ENCODE measurements at places on chromosomes 6 and 20.

GRCh38 chr6:113979937-113980336, 9.0 kb upstream of the HDAC2 start:
- no peak for DNase-seq

DNA sequence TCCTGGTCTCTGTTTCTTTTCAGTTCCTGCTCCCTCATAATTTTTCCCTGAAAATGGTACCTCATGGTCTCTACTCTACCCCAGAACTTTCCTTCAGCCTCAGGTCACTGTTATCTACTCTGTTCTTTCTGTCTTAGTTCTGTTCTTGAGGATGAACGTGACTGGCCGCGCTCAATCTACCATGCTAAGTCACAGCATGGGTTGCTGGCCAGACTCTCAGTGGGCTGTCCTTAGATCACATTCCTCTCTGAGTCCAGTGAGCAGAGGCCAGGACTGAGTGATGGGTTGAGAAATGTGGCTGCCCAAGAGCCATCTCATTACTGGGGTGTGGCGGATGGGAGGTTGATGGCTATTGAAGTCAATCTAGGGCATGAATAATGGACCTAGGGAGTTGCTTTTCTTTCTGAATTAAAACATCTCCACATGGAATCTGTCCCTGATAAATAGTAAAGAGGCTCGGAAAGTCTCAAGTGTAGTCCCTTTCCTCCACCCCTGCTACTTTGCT, 164.0 kb upstream of the DTNBP1 start:
- no peak for DNase-seq

DNA sequence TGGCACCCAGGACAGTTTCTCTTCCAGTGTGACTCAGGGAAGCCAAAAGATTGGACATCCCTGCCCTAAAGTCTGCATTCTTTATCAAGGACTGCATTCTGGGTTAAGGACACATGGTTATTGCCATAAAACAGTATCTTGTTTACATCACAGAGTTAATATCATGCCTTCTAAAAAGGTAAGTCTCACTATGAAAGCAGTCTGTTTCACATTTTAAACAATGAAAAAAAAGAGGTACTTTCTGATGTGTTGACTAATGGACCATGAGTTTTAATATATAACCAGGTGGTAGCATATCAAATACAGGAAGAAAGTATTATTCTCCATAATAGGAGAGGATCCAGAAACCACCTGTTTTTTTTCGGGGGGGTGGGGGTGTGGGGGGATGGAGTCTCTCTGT, 93.7 kb downstream of the TIAM2 start:
- no peak for DNase-seq

DNA sequence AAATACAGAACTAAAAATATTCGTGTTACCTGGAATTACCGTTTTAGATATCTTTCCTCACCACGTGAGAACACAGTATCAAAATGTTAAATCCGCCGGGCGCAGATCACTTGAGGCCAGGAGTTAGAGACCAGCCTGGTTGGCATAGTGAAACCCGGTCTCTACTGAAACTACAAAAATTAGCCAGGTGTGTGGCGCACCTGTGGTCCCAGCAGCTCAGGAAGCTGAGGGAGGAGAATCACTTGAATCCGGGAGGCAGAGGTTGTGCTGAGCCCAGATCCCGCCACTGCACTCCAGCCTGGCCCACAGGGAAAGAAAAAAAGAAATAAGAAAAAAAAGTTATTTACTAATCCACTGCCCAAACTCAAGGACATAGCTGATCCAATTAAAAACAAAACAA, 4.8 kb upstream of the DDX43 start:
- no peak for DNase-seq

- no peak for DNase-seq
These were observed 41.5 kb downstream of the SLC2A12 start for GRCh38 chr6:134010974-134011373.

DNA sequence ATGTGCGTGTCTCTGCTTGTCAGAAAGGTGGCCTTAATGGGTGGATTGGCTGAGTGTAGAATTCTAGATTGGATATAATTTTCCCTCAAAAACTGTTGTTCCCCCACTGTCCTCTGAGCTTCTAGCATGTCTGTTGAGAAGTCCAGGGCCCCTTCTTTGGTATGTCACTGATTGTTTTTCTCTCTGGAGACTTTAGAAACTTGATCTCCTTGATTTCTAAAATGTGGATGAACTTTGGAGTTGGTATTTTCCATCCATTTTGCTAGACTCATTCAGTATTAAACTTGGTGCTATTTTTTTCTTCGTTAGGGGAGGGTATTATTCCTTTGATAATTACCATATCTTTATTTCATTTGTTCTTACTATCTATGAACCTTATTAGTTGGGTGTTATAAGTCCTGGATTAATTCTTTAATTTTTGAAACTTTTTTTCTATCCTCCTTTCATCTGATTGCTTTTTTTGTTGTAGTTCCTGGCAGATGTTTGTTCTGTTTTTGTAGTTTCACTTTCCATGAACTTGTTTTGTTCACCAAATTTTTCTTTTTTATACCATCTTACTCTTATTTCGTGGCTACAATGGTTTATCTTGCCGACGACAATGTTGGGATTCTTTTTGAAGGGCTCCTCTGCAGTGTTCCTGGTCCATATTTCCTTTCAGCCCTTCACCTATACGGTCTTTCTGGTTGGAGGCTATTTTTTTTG, 68.4 kb downstream of the ARID1B start:
- DNase-seq = no peak

DNA sequence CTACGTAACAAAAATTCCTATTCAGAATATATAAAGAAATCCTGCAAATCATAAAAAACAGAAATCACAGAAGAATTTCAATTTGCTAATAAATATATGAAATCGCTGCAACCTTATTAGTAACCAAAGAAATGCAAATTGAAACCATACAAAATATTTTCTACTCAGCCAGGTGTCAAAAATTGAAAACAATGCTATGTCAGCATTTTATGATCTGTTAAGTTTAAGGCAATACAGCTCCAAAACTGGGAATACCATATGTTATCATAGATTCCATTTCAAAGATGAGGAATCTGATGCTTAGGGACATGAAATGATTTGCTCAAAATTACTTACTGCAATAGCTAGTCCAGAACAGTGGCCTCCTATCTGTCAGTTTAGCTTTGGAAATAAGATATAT, 168.9 kb downstream of the ID4 start:
- DNase-seq = no peak

- DNase-seq = peak; percentile 95
These were observed at the start of gene TJAP1 for GRCh38 chr6:43477235-43478007. TJAP1 (plus strand) TSS chr6:43477570; CDS start chr6:43499002, 21,432 bp downstream.

DNA sequence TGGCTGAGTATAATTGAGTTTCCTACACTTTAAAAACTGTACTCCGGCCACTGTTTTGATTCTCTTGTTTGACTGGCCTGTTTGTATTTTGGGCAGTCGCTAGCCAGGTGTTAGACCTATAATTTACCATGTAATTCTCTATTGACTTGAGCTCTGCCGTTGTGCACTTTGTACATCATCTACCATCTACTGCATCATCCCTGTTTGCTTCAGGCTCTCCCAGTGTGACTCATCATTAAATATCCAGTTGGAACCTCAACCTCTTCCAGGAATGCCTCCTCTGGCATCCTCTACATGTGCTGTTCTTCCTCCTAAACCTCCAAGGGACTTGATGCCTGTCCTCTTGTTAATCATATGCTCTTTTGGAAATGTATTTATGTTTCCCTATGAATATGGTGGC, 72.3 kb downstream of the FARS2 start:
- DNase-seq = no peak

GRCh38 chr20:20782231-20782630, 69.8 kb upstream of the RALGAPA2 start:
- DNase-seq = peak; percentile 43

GRCh38 chr6:387293-387741, 4.2 kb upstream of the IRF4 start:
- no peak for DNase-seq

GRCh38 chr20:48603116-48603818, 224.5 kb downstream of the PREX1 start:
- no peak for DNase-seq

DNA sequence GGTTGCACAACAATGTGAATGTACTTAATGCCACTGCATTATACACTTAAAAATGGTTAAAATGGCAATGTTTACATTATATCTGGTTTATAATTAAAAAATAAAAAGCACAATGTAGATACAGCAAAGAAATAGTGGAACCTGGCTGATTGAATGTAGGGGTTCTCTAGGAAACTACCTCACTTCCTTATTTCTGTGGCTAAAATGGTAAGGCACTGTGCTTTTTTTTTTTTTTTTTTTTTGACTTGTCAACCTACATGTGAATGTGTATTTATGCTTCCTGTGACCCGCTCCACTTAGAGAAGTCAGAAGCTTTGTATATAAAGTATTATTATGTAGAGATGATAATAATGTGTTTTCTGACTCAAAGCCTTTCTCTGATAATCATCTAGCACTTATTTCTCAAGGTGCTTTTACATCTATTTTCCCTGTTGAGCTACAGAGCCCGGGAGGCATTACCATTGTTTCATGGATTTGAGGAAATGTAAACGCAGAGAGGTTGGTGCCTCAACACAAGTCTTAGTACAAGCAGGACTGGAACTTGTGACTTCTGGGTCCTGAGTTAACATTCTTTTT, 55.0 kb downstream of the SOX4 start:
- DNase-seq = no peak

DNA sequence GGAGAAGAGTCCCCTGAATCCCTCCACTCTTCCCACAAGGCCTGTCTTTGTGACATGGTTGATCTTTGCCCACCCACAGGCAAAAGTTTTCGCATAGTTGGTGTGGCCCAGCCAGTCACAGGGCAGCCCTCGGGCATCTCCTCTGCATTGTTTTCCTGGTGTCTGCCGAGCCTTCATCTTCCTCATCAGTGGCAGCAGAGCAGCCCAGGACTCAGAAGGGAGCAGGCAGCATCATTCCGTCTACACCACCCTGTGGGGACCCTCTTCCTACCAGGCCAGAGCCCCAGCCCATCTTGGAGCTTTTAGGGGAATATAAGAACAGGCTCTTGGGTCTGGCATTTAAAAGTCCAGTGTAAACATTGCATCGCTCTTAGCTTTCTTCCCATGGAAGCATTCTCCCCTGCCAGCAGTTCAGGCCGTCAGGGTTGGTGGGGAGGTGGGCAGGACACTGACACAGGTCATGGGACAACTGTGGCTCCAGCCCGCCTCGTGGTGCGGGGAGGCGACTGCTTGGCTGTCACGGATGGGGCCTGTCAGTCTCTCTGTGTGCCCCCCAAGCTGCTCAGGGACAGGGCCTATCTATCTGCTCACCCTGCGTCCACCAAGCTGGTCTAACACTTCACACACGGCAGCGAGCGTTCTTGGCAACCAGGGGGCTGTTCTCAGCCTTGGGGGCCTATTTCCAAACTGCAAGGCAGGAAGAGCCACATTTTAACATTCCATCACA, 38.3 kb downstream of the PDRG1 start:
- DNase-seq = no peak

DNA sequence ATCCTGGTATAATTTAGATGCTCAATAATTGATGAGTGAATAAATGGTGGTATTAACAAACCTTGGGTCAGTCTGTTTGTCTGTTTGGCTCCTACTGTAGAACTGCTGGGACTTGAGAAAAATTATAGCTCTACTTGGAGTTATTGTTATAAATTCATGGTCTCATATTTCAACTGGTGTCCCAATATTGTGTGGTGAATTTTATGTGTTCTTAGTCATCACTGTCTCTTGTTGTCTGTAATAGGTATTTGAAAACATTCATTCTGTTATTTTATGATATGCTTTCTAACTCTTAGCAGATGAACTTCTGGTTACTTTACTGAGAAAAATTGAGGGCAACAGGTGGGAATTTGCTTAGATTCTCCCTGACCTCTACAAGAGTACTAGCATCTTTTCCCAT, 221.4 kb downstream of the CDKAL1 start:
- no peak for DNase-seq

GRCh38 chr6:61558796-61559195, 727.2 kb downstream of the KHDRBS2 start:
- DNase-seq = no peak

GRCh38 chr6:111603040-111603439, 2.6 kb downstream of the TRAF3IP2 start:
- peak; percentile 71 for DNase-seq

DNA sequence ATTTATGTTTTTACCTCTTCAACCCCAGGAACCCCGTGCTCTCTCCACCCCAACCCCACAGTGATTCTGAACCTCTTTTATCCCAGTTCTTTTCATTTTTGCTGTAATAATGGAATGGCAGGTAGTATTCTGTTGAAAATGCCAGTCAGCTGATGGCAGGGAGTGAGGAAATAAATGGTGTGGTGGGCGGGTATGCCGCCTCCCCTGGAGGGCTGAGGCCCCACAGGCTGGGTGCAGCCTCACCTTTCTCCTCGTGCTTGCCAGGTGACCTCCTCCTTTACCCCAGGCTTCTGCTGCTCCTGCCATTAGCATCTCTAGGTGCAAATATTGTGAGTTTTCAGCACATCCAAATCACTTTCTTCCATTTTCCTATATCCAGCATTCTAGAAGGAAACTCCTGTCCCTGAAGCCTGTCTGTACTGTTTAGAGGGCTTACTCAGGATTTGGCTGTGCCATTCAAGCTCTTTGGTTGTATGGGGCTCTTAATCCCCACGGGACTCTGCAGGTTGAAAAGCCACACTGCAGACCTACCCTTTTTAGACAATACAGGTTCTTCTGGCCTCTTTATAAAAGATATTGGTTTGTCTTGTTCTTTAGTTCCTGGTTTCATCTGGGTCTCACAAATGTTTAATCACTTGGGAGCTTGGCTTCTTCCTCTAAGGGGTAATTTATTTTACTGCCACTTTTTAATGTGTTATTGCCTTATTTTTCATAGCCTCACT, 201.8 kb downstream of the JARID2 start:
- DNase-seq = no peak

GRCh38 chr6:169445227-169445626, 191.6 kb upstream of the THBS2 start:
- no peak for DNase-seq

- DNase-seq = peak; percentile 73
These were observed 616 bp downstream of the TUBB start for GRCh38 chr6:30720738-30721197.

DNA sequence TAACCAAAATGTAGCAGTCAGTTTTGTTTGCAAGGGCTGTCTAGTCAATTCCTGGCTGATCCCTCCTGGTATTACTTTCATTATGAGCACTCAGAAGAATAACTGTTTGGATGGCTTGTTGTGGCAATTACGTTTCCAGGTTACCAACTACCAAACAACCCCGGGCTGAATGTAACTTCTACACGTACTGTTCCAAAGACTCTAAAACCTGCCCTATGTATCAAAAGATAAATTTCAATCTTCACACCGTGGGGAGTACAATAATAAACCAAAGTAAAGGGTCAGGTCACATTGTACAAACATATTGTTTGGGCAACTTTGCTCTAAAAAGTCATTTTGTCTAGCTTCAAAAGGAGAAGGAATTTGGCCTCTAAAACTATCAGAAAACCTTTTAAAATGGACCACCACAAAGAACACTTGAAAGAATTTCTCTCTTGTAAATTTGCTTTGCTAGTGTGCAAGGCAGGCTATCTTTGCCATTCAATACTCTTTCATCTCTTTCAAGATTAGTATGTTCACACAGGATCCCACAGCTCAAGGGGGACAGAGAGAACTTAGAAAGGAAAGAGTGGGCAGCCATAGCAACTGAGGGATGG, 27.6 kb downstream of the DCDC2 start:
- no peak for DNase-seq

GRCh38 chr6:139649732-139650131, 275.3 kb upstream of the CITED2 start:
- DNase-seq = no peak

Measured in heart right ventricle (tissue), 16 donors.